Upper lobe of left lung (tissue), 6 donors: ENCODE measurements at places on chromosomes 4 and X.

- peak; percentile 46 for DNase-seq
Measured at GRCh38 chr4:55312489-55313101, 33.4 kb upstream of the SRD5A3 start.

DNA sequence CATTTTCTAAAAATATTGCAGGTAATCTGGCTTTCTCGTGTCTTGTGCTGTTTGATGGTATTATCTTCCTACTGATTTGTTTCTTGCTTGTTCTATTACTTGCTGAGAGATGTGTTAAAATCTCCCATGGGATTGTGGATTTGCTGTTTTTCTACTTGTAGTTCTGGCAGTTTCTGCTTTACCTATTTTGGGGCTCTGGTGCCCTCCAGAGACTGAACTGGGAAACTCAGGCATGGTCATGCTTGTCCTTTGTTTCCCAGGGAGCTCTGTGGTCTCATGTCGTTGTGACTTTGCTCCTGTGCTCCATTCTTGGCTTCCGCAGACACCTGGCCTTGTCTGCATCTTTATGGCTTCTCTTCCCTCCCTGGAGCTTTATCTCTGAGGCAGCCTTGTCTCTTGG lies 39.5 kb downstream of the NSD2 start:
- DNase-seq: no peak

GRCh38 chrX:136572030-136572429 lies 40.0 kb downstream of the VGLL1 start:
- DNase-seq: no peak

GRCh38 chr4:124386163-124386562 lies 326.4 kb downstream of the ANKRD50 start:
- no peak for DNase-seq

DNA sequence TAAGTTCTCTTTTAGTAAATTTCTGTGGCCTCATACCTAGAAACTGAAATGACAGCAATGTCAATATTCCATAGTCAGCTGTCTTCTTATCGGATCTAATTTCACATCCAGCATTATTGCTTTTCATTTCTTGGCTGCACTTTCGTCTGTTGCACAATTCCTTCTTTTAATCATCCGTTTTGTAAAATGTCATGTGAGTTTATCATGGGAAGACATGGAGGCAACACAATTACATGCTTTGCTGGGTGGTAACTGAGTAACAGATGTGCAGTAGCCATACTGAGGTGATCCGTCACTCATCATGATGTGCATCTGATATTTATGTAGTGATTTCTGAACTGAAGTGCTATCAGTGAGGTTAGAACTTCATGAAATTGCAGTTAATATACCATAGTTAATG lies 68.3 kb upstream of the SLC7A11 start:
- no peak for DNase-seq

- DNase-seq: no peak
Measured at GRCh38 chr4:164701665-164702064, 52.3 kb upstream of the SMIM31 start.

DNA sequence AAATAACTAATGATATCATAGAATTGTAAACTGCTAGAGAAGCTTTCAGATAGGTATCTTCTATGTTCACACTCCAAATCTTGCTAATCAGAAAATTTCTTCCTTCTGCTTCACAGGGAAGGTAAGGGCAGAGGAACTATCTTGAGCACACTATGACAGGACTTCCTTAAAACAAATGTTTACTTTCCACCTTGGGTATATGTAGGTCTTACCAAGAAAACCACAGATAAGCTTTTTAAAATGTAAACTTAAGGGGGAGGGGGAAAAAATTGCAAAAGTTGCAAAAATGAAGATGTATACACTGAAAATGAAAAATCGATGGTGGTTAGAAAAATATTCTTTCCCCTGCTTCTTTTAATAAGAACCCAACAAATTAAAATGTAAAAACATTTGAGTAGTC lies 30.9 kb downstream of the YTHDC1 start:
- no peak for DNase-seq

GRCh38 chrX:51476930-51477329 lies 19.5 kb downstream of the NUDT11 start:
- DNase-seq: no peak

DNA sequence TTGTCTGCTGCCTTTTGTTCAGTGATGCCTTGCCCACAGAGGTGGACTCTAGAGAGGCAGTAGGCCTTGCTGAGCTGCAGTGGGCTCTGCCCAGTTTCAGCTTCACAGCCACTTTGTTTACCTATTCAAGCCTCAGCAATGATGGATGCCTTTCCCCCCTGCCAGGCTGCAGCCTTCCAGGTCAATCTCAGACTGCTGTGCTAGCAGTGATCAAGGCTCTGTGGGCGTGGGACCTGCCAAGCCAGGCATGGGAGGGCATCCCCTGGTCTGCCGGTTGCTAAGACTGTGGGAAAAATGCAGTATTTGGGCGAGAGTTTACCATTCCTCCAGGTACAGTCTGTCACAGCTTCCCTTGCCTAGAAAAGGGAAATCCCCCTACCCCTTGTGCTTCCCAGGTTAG lies 175.2 kb upstream of the PBDC1 start:
- no peak for DNase-seq

GRCh38 chr4:4603067-4603466 lies 61.2 kb upstream of the STX18 start:
- DNase-seq: no peak

- peak; percentile 76 for DNase-seq
Measured at GRCh38 chr4:110636680-110637407, 14.0 kb upstream of the PITX2 start.

- DNase-seq: no peak
Measured at GRCh38 chr4:139492429-139492828, 38.5 kb downstream of the RAB33B start.

- peak; percentile 90 for DNase-seq
Measured at GRCh38 chrX:102745857-102746584, 25.5 kb downstream of the GPRASP3 start.

DNA sequence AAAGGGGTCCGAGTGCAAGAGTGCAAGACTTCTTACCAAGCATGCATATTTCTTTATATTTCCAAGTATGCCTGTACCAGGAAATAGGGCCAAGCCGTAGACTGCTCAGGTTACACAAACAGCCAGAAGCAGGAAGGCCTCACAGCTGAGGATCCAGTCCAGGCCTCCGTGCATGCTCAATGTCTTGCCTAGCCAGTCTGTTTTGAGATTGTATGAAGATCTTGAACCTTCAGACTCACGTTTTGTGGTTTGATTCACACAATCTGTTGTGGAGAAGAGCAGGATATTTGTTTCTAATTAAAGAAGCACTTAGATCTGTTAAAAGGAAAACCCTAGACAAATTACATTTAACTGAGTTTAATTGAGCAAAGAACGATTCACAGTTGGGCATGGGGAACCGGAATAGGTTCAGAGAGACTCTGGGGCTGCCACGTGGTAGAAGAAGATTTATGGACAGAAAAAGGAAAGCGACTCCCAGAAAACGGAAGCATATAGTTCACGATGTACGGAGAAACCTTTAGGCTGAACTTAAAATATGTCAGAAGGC lies 1.2 kb downstream of the MGST2 start:
- DNase-seq: peak; percentile 83

DNA sequence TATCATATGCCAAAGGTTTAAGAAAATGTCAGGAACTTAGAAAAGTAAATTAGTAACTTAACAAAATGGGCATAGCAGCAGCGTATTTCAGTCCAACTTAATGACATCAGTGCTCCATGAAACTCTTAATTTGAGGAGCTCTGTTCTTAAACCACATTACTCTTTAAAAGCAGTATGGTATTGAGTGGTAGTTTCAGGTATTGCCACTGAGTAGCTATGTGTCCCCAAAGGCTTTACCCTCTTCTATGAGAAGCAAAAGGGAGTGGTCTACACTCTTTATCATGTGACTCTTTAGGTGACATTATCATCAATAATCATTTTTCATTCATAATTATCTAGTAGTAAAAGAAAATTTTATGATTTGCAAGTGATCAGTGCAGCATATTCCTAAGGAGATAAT lies 158.3 kb downstream of the STIM2 start:
- DNase-seq: no peak

- peak; percentile 78 for DNase-seq
Measured at GRCh38 chrX:19682712-19683331, 167.5 kb upstream of the MAP3K15 start.

DNA sequence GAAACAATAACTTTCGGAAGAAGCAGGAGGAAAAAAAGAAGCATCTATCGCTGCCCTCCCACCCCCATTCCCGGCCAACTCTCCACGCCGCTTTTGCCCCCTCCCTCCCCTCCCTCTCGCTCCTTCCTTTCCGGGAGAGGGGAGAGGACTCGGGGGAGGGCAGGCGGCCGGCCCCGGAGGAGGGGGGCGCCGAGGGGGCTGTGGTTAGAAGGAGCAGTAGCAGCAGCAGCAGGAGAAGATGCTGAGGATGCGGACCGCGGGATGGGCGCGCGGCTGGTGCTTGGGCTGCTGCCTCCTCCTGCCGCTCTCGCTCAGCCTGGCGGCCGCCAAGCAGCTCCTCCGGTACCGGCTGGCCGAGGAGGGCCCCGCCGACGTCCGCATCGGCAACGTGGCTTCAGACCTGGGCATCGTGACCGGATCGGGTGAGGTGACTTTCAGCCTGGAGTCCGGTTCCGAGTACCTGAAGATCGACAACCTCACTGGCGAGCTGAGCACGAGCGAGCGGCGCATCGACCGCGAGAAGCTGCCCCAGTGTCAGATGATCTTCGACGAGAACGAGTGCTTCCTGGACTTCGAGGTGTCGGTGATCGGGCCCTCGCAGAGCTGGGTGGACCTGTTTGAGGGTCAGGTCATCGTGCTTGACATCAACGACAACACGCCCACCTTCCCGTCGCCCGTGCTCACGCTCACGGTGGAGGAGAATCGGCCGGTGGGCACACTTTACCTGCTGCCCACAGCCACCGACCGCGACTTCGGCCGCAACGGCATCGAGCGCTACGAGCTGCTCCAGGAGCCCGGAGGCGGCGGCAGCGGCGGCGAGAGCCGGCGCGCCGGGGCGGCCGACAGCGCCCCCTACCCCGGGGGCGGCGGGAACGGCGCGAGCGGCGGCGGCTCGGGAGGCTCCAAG lies 1.3 kb downstream of the PCDH7 start:
- no peak for DNase-seq
